T-cell (primary cell): ENCODE measurements at places on chromosomes 4 and X.

DNA sequence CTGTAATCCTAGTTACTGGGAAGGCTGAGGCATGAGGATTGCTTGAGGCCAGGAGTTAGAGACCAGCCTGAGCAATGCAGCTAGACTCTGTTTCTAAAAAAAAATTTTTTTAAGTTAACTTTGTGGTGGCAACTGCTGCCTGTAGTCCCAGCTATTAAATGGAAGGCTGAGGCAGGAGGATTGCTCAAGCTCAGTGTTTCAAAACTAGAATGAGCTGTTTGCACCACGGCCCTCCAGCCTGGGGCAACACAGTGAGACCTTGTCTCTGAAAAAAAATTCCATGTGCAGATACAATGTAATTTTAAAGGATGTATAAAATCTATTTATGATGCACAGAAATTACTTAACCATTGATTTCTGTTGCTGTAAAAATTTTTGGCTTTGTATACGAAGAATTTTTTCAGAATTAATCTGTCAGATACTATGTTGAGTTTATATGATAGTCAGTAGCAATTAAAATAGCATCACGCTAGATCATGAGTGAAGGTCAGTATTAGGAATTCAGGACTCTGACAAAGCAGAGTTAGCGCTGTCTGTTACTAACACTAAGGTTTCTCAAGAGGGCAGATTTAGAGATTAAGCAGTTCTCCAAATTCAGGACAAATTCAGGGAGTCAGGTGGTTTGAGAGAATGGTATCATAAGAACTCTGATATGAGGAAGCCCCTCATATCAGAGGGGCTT lies 8.3 kb upstream of the AGA start:
- DNase-seq = no peak

DNA sequence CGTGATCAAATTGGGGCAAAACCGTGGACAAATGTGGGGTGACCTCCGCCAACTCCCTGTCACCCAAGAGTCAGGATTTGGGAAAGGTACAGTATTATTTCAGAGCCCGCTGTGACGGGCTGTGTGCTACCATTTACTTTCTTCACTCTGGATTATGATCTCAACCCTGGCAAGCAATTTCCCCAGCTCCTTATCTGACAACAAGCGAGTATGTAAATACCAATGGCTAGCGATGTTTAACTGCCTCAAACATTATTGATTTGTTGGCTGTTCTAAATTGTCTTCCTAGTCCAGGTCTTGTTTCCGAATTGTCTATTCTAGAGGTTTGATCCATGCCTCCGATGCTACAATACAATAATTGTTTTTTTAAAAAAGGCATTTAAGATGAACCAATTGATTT lies 17.7 kb upstream of the PITX2 start:
- DNase-seq = no peak

DNA sequence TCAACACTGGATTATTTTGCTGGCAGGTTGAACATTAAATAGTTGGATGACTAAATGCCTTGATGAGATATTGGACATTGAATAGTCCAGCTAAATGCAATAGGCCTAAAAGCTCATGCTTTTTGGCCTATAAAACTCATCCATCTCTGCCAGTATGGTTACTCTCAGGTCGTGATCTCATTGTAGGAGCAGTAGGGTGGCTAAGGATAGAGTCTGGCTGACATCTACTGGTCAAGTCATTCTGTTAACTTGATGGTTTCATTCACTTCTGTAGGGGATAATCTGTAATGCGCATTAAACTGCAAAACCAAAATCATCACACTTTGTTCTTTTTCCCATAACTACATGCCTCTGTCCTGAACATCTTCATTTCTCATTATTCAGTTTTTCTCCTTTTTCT lies 227.0 kb downstream of the DKK2 start:
- no peak for DNase-seq

DNA sequence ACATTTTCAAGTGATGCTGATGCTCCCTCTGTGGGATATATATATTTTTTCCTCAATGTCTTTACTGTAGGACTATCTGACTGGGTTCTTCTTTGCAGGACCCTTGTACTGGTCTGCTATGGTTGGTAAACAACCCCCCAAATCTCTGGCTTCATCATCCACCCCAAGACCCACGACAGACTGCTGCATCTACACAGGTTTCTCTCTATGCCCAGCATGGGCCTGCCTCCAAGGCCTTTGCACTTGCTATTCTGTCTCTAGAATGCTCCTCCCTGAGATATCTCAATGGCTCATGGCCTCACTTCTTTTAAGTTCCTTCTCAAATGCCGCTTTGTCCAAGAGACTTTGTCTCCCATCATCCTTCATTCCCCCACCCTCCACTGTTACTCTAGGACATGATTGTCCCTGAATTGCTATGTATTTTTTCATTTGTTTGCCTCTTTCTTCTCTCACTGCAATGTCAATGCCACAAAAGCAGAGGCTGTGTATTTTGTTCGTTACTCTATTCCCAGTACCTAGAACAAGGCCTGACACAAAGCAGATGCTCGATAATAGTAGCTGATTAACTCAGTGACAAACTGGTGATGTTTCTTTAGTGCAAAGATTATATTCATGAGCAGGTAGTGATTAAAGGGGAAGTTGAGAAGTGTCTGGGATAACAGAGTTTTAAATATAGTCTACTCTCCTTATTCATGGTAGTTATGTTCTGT lies 6.6 kb downstream of the EVC start:
- DNase-seq = no peak

GRCh38 chr4:102500352-102500695 lies 835 bp upstream of the NFKB1 start:
- peak; percentile 30 for DNase-seq

DNA sequence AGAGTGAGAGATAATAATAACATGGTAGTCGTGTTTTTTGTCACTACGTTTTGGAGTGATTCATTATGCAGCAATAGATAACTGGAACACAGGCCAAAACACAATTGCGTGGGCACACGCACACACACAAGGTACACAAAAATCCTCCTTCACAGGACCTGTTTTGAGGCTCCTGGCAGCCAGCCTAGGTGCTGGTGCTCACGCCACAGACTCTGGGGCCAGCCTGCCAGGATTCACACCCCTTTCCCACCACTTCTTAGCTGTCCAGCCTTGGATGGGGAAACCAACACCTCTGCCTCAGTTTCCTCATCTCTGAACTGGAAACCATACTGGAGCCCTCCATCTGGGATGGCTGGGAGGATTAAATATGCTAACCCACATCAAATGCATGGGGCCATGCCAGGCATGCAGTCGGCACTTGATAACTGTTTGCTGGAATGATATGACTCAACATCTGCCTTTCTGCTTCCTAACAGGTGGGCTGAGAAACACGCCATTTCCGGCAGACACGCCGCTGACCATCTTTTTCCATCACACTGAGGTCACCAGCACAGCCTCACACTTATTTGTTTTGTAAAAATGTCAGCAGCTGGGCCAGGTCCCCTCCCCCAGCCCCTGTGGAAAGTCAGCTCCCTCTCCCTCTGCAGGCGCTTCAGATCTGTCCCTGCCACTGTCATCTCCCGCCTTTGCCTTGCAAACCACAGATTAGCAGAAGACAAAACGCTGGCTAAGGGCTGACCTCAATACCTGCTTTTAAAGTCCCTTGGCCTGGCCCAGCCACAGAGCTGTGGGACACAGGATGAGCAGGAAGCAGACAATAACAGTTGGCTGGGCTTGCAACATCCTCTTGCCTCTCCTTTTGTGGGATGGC lies 237.5 kb downstream of the BCOR start:
- peak; percentile 31 for DNase-seq

- DNase-seq = peak; percentile 76
Measured at GRCh38 chr4:6327220-6327917, 57.7 kb downstream of the WFS1 start.

- no peak for DNase-seq
Measured at GRCh38 chr4:40564004-40564403, 65.7 kb downstream of the RBM47 start.

GRCh38 chr4:168057412-168057811 lies 34.9 kb upstream of the ANXA10 start:
- DNase-seq = no peak

GRCh38 chrX:136251041-136251991 lies at the start of gene MAP7D3:
Gene MAP7D3, minus strand, starts transcription at chrX:136251400. Its CDS starts 42 bp downstream, at chrX:136251358.
- DNase-seq = peak; percentile 52

DNA sequence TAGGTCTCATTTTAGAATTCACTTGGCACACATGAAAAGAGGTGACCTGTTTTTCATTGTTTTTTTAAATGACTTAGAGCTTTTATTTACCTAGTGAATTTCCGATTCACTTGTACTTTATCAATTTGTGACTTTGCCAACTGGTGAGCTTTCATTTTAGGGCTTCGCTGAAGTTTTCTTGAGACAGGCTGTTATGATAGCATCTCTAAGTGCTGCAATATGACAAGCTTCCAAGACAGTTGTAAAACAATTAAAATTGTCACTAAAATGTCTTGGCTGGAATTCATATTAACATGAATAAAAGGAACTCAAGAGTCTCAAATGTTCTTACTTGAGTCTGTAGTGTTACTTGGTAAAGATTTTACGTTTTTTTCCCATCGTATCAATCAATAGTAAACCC lies 831.7 kb upstream of the GRID2 start:
- no peak for DNase-seq

DNA sequence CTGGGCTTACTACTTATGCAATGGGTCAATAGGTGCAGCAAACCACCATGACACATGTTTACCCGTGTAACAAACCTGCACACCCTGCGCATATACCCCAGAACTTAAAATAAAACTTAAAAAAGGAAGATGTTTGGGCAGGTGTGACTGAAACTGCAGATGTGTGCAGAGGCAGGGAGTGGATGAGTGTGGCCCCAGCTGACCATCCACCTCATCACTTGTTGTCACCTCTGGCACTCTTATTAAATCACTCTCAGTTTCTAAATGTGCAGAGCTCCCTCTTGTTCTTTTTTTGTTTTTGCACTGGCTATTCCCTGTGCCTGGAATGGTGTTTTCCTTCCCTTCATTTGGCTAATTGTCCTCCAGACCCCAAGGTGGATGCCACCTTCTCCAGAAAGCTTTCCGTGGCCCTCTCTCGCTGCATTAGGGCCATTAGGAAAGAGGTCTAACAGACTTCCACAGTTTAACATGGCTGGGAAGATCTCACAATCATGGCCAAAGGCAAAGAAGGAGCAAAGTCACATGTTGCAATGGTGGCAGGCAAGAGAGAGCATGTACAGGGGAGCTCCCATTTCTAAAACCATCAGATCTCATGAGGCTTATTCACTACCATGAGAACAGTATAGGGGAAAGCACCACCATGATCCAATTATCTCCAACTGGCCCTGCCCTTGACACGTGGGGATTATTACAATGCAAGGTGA lies 58.5 kb downstream of the SLC2A9 start:
- DNase-seq = no peak

GRCh38 chrX:20742106-20742505 lies 475.4 kb upstream of the RPS6KA3 start:
- no peak for DNase-seq

- DNase-seq = no peak
Measured at GRCh38 chr4:15799701-15800100, 21.6 kb downstream of the CD38 start.

GRCh38 chrX:132333351-132333750 lies 114.1 kb upstream of the RAP2C start:
- no peak for DNase-seq

- DNase-seq = no peak
Measured at GRCh38 chrX:40867352-40867751, 132.0 kb upstream of the MED14 start.

- no peak for DNase-seq
Measured at GRCh38 chrX:42973321-42973720, 195.4 kb upstream of the PPP1R2C start.

GRCh38 chrX:47228550-47229270 lies 4.1 kb upstream of the USP11 start:
- DNase-seq = no peak

DNA sequence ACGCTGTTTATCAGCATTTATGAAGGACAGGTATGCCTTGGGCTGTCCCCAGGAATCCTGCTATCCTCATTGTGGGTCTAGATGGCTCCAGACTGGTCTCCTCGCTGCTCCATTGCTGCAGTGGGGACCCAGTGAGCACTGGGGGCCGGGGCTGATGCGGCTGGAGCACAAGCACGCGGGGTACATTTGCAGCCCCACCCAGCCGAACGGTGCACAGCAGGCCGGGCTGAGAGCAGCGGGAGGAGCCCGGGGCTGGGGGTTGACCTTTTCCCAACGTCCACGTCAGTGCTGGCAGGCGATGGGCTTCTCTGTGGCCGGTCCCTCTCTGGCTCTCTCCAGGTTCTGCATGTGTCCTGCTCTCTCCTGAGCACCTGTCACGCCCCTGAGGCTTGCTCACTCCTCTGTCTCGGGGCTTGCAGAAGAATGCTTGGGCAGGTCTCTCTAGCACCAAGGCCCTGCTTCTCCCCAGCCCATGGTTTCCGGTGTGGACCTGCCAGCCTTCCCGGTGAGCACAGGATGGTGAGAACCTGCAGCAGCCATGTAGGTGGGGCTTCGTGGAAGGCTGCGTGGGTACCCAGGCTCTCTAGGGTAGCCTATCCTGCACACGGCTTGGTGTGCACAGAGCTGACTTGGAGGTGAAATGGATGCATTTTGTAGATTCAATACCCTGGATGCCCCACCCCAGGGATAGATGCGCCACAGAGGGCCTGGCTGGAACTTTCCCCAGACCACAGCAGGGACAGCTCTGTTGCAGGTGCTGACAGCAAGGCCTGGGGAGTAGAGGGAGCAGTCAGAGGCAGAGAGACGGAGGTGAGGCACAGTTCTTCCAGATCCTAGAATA lies 89.1 kb upstream of the ADRA2C start:
- DNase-seq = no peak

GRCh38 chr4:173827707-173828106 lies 297.7 kb upstream of the HAND2 start:
- no peak for DNase-seq

DNA sequence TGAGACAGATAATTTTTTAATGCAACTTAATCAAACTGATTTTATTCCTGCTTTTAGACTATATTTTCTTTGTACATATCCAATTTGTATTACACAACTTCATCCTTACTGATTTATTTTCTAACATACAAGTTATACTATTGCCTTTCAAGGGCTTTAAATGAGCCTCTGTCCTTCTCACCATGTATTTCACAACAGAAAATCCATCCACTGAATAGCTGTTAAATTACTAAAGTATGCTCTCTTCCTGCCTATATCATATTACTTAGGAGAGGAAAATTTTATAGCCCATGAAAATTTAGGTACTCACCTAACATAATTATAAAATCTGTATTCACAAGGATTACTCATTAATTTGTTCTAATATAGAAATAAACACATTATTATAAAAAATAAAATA lies 528.6 kb downstream of the ANKRD50 start:
- DNase-seq = no peak

GRCh38 chrX:134545510-134545909 lies 85.5 kb downstream of the HPRT1 start:
- no peak for DNase-seq

DNA sequence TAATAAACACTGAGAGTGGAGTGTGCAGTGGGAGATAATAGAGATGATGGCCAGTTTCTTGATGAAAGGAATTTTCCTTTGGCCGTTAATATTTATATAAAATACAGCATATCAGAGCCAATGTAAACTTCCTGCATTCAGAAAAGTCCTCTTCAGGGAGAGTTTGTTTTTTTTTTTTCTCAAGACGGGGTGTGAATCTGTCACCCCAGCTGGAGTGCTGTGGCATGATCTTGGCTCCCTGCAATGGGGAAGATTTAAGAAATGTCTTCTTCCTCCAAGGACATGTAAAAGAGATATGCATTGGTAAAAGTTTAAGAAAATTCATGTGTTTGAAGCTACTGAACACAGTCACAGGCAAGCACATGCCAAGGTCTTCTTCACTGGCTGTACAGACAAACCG lies 25.4 kb upstream of the TBC1D9 start:
- DNase-seq = no peak

GRCh38 chrX:64394059-64394873 lies 986 bp downstream of the MTMR8 start:
- DNase-seq = no peak
